ENCODE measurements at places on chromosomes 5 and 9. TPM values are rescaled to one million over a fixed set of nuclear protein-coding genes. Genes with fewer than 3 reads are reported as not detected.
A peak's percentile ranks its signal among the peaks of the same experiment; 100 is the strongest.

Gene PGM5
- 2.2 TPM for total RNA-seq

GRCh38 chr5:38535248-38535750 is 21.1 kb downstream of the LIFR start:
- no peak for DNase-seq

DNA sequence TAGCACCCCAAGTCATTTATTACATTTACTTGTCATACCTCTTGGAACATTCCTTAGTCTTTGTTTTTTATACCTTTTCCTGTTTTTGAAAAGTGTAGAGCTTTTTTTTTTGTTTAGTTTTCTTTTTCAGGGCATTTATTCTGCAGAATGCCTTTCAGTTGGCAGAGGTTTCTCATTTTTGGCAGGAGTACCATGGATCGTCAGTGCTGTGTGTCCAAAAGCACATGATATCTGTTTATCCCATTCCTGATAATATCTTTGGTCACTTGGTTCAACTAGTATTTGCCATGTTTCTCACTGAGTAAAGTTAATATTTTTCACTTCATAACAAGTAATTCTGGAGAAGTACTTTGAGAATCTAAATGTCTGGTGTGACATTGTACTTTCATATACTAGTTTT is 10.7 kb downstream of the OGN start:
- DNase-seq: no peak

GRCh38 chr5:91388362-91388761 is 5.2 kb upstream of the ARRDC3 start:
- DNase-seq: no peak

- no peak for DNase-seq
Observed at GRCh38 chr5:77316871-77317661, 106.6 kb downstream of the PDE8B start.

Gene PCDHGA9
- total RNA-seq: 1.7 TPM

Gene SAPCD2
- 1.9 TPM for total RNA-seq

Gene AGXT2
- not detected for total RNA-seq

DNA sequence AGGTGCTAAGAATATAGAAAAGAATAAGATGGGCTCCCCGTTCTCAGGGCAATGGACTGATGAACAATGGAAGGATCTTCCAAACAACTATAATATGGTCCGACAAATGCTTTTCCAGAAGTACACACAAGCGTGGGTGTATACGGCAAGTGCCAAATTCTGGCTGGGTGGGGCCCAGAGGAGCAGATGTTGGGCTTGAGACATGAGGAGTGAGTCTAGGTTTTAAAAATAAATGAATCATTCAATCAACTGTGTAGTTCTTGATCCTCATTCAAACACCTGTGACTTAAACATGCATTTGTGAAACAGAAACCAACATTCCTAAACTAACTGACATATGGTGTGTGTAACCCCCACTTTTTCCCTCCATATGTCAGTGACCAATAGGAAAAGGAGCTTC is 47.9 kb downstream of the MFAP3 start:
- DNase-seq: peak; percentile 50

Gene LCN12
- total RNA-seq: 0.27 TPM

DNA sequence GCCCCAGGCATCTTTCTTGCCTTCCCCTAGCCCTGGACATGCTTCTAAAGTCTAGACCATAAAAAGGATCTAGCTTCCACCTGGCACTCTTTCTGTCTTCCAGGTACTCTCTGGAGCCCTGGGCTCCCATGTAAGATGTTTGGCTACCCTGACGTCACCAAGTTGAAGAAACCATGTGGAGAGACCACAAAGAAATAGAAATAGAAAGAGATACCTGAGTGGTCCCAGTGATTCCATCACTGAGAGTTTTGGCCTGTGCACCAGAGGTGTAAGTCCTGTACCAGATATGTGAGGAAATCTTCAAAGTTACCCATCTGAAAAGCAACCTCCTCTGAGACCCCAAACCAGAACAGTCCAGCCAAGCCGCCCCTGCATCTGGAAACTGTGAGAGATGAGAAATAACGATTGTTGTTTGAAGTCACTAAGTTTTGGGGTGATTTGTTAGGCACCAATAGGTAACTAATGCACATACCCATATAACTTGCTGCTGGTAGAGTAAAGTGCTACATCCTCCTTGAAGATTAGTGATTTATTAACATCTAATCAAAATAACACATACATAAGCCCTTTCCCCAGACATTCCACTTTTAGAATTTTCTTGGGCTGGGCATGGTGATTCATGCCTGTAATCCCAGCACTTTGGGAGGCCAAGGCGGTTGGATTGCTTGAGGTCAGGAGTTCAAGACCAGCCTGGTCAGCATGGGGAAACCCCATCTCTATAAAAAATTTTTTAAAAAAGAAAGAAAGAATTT is 85.7 kb upstream of the LHFPL2 start:
- no peak for DNase-seq

Gene NTNG2
- 2.0 TPM for total RNA-seq

Gene DMRT3
- not detected for total RNA-seq

DNA sequence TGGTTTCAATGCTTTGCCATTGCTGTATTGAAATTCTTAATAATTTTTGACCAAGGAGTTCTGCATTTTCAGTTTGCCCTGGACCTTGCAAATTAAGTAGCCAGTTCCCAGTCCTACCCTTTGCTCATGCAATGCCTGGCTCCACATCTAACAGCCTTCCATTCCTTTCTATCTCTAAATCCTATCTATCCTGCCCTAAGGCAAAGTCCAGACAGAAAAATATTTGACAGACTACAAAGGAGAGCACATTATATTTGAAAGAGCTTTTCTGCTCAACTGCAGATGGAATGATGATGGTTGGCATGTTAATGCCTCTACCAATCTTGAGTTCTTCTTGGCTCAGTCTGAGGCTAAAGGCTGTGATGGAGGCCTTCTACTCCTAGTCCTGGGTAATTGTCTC is 15.5 kb downstream of the SLC22A4 start:
- no peak for DNase-seq

DNA sequence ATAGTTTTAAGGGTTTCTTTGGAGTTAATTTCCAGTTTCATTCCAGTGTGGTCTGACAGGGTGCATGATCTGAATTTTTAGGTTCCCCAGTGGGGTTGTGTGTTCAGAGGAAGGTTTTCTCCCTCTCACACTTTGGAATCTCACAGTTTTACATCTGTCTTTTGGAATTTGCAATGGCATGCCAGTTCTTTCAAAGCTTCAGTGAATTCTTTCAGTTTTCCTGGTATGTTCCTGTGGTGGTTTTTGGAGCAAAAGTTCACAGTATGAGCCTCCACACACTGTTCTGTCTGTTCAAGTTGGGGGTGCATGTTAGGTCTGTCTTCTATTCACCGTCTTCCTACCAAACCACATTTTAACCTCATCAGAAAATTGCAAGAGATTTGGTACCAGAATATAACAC is 624.2 kb downstream of the KCTD16 start:
- DNase-seq: peak; percentile 42

- DNase-seq: no peak
Observed at GRCh38 chr5:20619591-20619990, 631.6 kb upstream of the CDH18 start.

DNA sequence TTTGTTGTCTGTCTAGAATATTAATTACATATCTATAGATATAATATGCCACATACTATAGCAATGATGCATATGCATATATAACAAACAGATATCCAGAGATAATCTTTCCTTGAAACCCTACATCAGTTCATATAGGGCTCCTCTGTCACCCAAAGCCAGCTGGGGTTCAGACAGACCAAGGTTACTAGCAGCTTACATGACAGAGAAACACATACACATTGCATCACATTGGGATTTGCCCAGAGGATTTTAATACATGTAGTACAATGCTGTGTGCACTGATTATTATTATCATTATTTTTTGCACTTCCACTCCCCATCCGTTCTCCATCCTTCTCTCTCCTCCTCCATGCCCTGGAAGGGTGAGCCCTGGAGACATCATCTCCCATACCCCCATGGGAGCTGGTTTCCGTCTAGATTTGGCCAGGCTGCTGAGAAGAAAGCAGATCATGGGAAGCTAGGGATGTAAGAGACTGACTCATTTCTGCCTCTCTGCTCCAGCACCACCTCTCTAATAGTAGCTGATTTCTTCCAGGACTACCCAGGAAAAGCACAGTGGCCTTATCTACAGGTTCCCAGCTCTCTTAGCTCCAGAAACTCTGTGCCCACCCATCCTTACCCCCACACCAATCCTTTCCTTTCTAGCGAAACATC is 23.3 kb downstream of the FST start:
- DNase-seq: peak; percentile 27
